ENCODE measurements at places on chromosomes 5 and 9.

- no peak for DNase-seq
These were observed 37.2 kb downstream of the ZNF622 start for GRCh38 chr5:16428359-16428758.

- no peak for DNase-seq
These were observed 236.5 kb downstream of the PBX3 start for GRCh38 chr9:125983681-125984080.

- DNase-seq, result peak; percentile 8
These were observed 78.4 kb upstream of the ITGA1 start for GRCh38 chr5:52709167-52709925.

- DNase-seq, result no peak
These were observed 92.2 kb upstream of the IL33 start for GRCh38 chr9:6123416-6123815.

- peak; percentile 63 for DNase-seq
These were observed 37.1 kb upstream of the KCNMB1 start for GRCh38 chr5:170426149-170426767.

DNA sequence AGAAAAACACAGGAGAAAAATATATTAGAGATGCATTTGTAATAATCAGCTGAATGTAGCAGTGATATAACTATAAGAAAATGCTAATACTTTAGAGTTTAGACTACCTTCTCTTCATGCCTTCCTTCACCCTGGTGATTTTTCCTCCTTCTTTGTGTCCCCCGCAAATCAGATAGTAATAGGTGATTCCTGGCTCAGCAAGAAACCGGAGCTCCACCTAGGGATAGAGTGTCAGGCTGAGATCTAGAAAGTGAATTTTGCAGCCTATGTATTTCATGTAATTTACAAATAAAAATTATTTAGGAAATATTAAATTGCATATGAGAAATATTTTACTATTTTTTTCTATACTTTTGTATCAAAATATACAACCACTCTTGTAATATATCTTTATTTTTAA is 109.8 kb upstream of the ST8SIA4 start:
- no peak for DNase-seq

DNA sequence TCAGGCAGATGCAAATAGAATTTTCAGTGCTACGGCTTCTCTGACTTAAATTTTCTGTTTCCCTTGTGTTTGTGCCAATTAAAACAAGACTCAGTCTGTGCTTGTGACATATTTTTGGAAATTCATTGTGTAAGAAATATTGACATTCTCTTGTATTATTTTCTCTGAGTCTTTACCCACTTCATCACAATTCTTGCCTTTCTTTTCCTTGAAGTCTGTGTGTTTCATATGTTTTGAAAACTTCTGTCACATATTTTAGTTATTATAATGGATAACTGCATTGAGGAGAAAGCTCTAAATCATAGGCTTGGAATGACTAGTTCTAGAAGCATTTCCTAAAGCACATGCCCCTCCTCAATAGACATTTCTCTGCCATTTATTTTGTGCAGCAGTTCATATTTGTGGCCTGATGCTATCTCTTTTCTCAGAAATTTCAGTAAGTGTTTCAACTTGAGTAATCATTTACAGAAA is 206.6 kb downstream of the PALM2AKAP2 start:
- no peak for DNase-seq

DNA sequence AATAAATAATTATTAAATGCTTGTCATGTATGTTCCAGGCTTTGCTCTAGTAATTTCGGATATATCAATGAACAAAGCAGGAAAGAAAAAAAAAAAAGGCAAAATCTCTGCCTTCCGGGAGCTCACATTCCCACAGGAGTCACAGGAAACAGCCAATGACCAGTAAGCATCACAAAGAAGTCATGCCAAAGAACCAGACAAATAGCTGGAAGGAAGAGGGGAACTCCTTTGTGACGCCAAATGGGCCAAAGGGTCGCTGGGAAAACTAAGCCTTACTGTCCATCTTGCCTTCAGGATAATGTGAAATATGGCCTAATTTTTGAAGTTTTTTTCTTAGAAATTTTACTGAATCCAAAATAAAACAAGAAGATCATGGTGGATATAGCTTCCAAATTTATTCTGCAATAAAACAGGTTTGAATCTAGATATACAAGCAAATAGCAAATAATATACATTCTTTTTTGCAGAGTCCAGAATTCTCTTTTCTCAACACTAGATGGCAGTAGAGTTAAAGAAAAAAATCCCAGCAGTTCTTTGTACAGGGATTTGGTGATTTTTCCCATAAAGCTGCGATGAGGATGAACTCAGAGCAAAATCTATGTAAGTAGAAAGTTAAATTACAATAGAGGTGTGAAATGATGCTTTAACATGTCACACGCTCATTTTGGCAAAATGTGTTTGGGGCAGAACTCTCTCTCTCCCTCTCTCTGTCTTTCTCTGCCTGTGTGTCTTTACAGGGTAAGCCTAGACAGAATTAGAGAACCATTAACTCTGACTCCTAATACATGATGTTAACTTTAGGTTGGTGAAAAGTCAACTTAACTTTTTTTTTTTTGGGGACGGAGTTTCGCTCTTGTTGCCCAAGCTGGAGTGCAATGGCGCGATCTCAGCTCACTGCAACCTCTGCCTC is 60.0 kb upstream of the TUT7 start:
- peak; percentile 30 for DNase-seq

GRCh38 chr9:84317563-84317962 is 23.0 kb downstream of the SLC28A3 start:
- DNase-seq, result no peak

GRCh38 chr9:123820139-123820538 is 109.8 kb downstream of the DENND1A start:
- no peak for DNase-seq

DNA sequence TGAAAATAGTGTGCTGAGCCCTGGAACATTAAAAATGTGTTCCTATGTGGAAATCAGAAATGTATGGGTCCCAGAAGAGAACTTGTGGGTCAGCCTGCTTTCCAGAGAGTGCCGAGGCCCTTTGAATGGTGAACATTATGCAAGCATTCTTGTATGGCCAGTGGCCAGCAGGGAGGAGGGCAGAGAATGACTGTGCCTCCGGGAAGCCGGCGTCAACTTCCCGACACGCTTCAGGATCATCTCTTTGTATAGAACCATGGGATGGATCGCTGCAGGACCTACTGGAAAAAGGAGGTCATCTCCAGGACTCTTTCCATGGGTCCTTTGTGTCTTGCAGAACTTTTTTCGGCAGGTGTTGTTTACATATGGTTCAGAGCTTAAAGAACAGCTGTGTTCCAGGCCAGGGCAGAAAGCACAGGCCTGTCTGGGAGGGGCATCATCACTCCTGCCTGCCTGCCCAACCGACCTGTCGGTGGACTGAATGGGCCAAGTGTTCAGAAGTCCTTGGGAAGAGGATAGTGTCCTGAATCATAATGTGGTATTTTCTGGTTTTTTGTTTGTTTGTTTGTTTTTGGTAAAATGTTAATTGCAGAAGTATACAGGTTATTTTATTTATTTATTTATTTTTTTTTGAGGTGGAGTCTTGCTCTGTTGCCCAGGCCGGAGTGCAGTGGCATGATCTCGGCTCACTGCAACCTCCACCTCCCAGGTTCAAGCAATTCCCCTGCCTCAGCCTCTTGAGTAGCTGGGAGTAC is 9.0 kb downstream of the PRRC2B start:
- no peak for DNase-seq
